ENCODE measurements at places on chromosomes 4 and X.

DNA sequence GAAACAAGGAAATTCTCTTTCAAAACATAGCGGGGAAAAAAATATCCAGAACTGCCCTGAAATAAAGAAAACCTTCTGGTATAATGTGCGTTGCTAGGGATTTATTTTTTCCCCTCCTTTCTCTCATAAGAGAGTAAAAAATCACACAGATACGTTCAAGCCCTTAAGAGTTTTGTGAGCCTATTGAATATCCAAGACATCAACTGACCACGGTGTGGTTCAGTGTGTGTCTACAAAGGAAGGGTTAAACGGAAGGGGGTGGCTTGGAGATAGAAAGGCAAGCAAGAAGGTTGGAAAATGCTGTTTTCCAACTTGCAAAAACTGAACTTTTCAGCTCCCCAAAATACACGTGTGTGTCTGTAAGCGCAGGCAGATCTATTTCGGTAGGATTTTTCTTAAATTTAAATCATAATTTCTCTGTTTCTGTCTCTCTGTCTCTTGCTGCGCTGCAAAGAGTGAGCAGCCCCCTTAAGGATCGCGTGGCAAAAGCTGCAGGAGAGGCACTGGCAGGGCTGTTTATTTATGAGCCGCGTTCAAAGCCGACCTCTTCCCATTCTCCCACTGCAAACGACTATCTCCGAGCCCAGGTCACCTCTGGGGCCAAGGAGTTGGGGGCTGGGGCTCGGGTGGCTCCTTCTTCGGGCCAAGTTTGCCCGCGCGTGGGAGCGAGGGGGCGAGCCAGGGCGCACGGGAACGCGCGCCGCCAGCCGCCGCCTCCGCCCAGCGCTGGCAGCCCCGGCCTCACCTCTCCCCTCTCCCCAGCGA, 492 bp upstream of the SLIT2 start:
- no peak for DNase-seq
- H3K4me3 ChIP-seq, result peak overlapping the region; percentile 66
- no peaks in the 10 kb centered on the region for H3K36me3 ChIP-seq

GRCh38 chr4:34289489-34289888, 1954.8 kb downstream of the ARAP2 start:
- no peak overlapping the region for H3K27ac ChIP-seq
- H3K36me3 ChIP-seq, result no peaks in the 10 kb centered on the region
- no peaks in the 10 kb centered on the region for H3K27me3 ChIP-seq

- no peak for DNase-seq
- H3K4me1 ChIP-seq, result no peaks in the 10 kb centered on the region
- H3K36me3 ChIP-seq, result no peaks in the 10 kb centered on the region
- no peak overlapping the region for H3K27ac ChIP-seq
- no peak overlapping the region for H3K4me3 ChIP-seq
These were observed 125.0 kb upstream of the PJA1 start for GRCh38 chrX:69290292-69290691.

DNA sequence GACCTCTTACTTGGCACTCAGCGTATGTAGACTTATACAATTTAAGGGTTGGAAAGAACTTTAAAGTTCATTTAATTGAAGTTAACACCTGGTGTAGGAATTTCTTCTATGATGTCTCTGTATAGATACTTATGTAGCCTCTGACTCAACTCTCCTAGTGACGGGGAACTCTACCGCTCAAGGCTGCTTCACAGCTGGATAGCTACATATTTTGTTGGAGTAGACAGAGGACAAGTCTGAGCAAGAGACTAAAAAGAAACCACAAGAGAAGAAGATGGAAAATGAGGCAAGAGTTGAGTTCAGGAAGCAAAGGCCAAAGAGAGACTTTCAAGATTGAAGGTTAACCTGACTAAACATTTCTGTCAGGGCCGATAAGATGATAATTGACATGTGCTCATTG, 52.6 kb downstream of the GPR50 start:
- no peaks in the 10 kb centered on the region for H3K36me3 ChIP-seq
- no peak overlapping the region for H3K4me3 ChIP-seq
- no peak for DNase-seq
- H3K4me1 ChIP-seq, result no peaks in the 10 kb centered on the region

DNA sequence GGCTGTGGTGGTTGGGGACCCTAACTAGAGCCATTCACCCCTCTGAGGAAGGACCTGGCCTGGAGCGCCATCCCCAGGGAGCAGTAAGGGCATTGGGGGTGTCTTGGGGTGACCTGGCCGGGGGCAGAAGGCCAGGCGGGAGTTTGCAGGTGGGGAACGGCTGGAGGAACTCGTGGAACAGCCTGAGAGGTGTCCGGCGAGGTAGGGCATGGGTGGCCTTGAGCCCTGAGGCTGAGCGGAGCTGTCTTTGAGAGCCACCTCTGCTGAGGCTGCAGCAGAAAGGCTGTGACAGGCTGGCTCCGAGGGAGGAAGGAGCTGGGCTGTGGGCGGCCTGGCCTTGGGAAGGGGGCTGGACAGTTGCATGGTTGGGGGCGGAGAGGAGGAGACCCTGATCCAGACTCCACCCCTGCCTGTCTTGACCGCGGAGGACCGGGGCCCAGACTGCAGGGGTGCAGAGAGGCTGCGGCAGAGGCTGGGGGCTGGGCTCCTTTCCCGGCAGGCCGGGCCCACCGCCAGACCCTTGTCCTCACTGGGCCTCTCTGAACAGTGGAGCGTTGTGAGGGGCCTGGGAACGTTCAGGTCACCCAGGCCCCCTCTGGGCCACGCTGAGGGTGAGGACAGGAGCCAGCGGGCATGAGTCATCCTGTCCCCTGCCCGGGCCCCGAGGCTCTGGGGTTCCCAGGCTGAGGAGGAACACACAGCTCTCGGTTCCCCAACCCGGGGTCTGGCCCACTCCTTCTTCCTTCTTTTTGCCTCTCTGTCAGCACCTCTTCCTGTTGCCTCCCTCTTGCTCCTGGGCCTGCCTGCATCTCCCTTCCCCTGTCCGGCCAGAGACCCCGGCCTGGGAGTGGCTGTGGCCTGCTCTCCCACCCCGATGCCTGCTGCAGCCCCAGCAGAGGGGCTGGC, 8.1 kb downstream of the SH3BP2 start:
- DNase-seq, result peak; percentile 80
- H3K4me3 ChIP-seq, result no peak overlapping the region
- H3K36me3 ChIP-seq, result no peaks in the 10 kb centered on the region
- H3K27me3 ChIP-seq, result no peaks in the 10 kb centered on the region
- H3K4me1 ChIP-seq, result peaks cover 16% of the 10 kb centered on the region

DNA sequence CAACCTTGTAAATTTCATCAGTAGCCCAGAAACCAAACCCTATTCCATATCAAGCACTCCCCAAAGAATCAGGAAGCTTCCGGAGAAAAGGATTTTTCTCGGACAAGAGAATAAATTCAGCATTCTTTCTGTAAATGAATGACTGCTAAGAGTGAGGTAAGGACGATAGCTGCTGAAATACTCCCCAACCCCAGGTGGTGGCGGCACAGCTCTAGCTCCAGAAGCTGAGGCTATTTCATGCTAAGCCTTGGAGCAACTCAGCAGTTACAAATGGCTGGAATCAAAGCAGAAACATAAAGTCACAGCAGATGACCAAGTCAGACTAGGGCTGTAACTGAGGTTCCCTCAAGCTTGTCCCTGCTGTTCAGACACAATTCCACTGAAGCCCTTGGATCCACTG, 13.9 kb upstream of the PCDH19 start:
- no peak overlapping the region for H3K4me3 ChIP-seq
- H3K36me3 ChIP-seq, result no peaks in the 10 kb centered on the region
- H3K27me3 ChIP-seq, result no peaks in the 10 kb centered on the region
- H3K4me1 ChIP-seq, result peaks cover under 1% of the 10 kb centered on the region

- H3K4me1 ChIP-seq, result peaks cover 31% of the 10 kb centered on the region
- H3K4me3 ChIP-seq, result no peak overlapping the region
- no peaks in the 10 kb centered on the region for H3K36me3 ChIP-seq
These were observed 8.9 kb downstream of the ANXA3 start for GRCh38 chr4:78560296-78560963.

DNA sequence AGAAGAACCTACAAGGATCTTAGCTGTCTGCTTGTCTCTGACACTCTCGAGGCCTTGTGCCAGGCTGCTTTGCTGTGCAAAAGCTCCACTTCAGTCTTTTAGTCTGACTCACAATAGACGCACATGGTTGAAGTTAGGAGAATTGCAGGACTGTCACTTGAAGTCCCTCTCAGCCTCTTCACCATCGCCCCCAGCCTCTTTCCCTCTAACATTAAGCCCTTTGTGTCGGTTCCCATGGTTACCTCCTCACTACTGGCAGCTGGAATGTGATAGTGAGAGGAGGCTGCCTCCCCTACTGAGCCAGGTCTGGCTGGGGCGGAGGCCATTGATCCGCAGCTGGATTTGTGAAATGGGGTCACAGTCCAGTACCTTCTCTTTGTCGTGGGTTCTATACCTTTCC, 201.8 kb downstream of the SOWAHB start:
- peak overlapping the region; percentile 20 for H3K4me3 ChIP-seq
- H3K36me3 ChIP-seq, result no peaks in the 10 kb centered on the region
- H3K27ac ChIP-seq, result no peak overlapping the region
- peak; percentile 98 for DNase-seq
- peaks cover 67% of the 10 kb centered on the region for H3K4me1 ChIP-seq

- H3K4me1 ChIP-seq, result 0 out of 2 replicates have a peak, but pooled peaks cover 3% of the 10 kb centered on the region
- no peaks in the 10 kb centered on the region for H3K36me3 ChIP-seq
- H3K27me3 ChIP-seq, result no peaks in the 10 kb centered on the region
- H3K27ac ChIP-seq, result peak overlapping the region; percentile 87
- no peak overlapping the region for H3K4me3 ChIP-seq
These were observed 46.6 kb downstream of the CD40LG start for GRCh38 chrX:136694431-136695087.

DNA sequence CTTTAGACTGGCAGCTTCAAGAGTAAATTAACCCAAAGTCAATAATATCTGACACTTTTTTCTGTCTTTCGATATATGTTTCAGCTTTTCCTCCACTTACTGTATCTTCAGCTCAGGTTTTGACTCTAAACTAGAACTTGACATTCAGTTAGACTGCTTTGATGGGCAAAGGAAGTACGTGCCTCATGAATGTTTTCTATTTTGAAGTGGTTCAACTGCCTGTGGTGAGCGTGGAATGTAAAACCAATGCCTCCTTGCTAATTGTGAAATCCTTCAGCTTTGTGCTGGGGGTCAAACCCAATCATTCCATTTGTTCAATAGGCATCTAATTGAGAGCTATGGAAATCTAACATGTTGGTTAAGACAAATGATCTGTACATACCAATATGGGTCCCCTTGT, 857.0 kb upstream of the HTR2C start:
- H3K4me1 ChIP-seq, result no peaks in the 10 kb centered on the region

DNA sequence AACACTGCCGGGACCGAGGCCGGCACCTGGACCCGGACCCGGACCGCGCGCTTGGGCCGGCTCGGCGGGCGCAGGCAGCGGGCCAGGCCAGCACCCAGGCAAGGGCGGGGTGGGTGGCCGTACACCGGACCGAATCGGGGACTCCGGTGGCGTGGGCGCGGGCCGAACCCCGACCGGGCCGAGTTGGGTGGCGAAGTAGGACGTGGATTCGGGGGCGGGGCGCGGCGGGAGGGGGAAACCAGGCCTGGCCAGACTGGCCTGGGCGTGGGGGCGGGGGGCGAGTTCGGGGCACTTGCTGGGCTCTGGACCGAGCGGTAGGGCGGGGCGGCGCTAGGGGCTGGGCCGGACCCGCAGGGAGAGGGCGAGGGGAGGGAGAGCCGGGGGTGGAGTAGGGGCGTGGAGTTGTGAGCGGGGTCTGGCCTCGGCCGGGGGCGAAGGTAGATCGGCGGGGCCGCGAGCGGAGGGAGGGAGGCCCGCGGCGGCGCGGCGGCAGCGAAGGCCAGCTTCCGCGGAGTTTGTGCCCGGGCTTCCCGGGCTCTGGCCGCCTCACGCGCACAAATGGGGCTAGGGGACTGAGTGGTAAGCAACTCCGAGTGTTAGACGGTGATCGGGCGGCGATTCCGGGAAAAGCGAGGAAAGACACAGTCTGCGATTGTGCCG, 1.8 kb upstream of the BCORL1 start:
- peaks cover 76% of the 10 kb centered on the region for H3K27me3 ChIP-seq
- H3K4me3 ChIP-seq, result peak overlapping the region; percentile 41
- no peaks in the 10 kb centered on the region for H3K4me1 ChIP-seq
